Fibroblast of skin of right biceps (primary cell): ENCODE measurements at places on chromosomes 4 and X.

DNA sequence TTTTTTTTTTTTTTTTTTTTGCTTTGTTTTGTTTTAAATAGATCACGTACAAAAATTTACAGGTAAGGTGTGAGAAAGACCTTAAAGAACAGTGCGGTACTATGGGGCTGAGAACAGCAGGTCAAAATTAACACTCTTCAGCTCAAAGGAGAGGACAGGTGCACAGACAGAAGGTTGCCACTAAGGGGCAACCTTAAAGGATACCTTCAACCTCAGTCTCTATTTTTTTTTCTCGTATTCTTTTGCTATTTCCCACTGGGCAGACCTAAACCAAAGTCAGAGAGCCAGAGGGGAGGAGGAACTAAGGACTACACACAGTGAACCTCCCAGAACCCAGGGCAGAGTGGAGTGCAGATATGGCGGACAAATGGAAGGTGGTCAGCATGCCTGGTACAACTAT, 1984.3 kb upstream of the IGFBP7 start:
- no peak for DNase-seq

- peak; percentile 11 for DNase-seq
Measured at GRCh38 chr4:152956650-152957436, 20.7 kb downstream of the FHDC1 start.

GRCh38 chr4:181365671-181366070, 877.5 kb upstream of the TENM3 start:
- no peak for DNase-seq

GRCh38 chrX:123884809-123885408, 25.1 kb downstream of the XIAP start:
- peak; percentile 46 for DNase-seq

- DNase-seq = no peak
Measured at GRCh38 chrX:21982311-21982710, 41.8 kb downstream of the SMS start.

- no peak for DNase-seq
Measured at GRCh38 chr4:158805635-158806471, 37.0 kb downstream of the FNIP2 start.

DNA sequence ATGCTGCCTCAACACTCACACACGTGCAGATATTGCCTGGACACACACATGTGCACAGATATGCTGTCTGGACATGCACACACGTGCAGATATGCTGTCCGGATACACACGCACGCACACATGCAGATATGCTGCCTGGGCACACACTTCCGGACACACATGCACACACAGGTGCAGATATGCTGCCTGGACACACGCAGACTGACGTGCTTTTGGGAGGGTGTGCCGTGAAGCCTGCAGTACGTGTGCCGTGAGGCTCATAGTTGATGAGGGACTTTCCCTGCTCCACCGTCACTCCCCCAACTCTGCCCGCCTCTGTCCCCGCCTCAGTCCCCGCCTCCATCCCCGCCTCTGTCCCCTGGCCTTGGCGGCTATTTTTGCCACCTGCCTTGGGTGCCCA, 14.7 kb downstream of the FGFRL1 start:
- no peak for DNase-seq

GRCh38 chr4:178081896-178082295, 639.7 kb upstream of the AGA start:
- DNase-seq = peak; percentile 50

DNA sequence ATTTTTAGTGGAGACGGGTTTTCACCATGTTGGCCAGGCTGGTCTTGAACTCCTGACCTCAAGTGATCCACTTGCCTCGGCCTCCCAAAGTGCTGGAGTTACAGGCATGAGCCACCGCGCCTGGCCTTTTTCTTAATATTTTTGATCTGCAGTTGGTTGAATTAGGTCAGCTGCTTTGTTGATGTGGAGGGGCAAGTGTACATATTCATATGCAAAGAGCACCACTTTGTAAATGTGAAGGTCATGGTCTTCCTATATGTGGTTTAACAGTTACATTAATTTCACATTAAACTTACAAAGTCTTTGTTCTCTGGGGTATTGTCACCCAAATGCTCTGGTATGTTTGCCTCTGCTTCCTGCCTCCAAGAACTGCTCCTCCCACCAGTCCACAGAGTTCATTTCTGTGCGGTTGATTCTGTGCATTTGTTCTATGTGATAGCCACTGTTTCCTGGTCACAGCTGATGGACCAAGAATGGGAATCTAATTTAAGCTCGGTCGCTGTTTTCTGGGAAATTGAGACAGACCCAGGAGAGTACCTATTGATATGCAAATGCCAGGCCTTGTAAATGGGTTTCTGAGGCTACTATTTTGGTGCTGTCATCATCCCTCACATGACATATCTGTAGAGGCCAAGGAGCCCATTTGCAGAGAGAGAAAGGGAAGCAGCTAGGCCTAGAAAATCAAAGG, 26.9 kb upstream of the HPSE start:
- DNase-seq = no peak

DNA sequence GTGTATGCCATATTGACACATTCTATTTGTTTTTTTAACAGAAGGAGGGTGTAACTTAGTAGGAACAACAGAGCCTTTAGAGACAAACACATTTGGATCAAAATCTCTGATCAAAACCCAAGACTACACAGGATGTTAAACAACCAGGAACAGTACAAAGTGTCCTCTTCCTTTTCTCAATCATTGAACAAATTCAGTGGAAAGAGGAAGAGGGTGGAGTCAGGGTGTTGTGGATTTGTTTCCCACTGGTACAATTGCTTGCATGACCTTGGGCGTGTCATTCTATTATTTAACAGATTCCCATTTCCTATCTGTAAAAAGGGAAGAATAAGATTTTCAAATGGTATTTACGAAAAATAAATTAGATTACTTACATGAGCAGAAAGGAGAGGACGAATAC, 1162.8 kb upstream of the PRKX start:
- no peak for DNase-seq

- DNase-seq = peak; percentile 41
Measured at GRCh38 chrX:9249051-9249846, 215.3 kb upstream of the FAM9B start.

GRCh38 chr4:140168474-140168873, 14.5 kb upstream of the MAML3 start:
- peak; percentile 22 for DNase-seq

- no peak for DNase-seq
Measured at GRCh38 chr4:86775061-86775460, 74.1 kb downstream of the SLC10A6 start.

DNA sequence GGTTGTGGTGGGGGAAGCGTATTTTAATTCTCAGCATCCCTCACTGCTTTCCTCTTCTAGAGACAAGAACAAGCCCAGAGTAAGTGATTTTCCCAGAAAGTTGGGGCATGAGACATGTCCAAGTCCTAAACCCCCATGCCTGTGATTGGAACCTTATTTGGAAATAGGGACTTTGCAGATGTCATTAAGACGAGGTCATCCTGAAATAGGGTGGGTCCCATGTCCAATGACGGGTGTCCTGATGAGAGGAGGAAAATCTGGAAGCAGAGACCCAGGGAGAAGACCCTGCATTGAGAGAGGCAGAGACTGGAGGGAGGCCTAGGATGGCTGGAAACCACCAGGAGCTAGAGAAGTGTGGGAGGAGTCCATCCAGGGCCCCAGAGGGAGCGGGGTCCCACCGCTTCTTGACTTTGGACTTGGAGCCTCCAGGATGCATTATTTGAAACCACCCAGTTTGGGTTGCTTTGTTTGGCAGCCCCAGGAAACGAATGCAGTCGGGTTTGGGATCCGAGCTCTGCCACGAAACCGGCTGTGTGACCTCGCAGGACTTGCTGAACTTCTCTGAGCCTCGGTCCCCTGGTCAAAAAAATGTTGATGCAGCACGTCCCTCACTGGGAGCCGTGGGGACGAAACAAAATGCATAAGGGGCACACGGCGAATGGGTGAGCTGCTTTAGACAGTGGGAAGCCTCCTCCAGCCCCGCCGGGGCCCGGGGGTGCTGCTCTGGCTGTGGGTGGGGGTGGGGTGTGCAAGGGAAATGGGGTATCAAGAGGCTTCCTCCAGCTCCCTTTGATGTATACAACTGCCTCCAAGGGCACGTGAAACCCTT, 113.9 kb downstream of the CPZ start:
- peak; percentile 42 for DNase-seq

- no peak for DNase-seq
Measured at GRCh38 chr4:138090918-138091676, 151.1 kb downstream of the SLC7A11 start.

GRCh38 chr4:96317891-96318290, 478.0 kb downstream of the PDHA2 start:
- no peak for DNase-seq

GRCh38 chr4:17197070-17197469, 298.6 kb upstream of the LDB2 start:
- no peak for DNase-seq

DNA sequence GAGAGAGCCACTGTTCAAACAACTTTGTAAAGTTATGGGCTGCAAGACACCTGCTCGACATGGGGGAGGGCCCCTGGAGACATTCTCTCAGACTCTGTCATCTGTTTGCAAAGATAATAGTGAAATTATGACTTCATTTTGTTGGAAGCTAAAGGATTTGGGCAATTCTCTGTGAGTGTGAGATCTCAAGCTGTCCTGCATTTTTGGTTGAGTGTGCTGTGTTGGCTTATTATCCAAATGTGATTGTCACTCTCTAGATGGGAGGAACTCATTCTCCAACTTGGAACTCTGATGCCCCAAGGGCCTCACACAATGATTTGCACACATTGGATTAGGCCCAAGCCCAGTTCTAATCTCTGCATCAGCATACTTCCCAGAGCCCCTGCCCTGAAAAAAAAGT, 63.7 kb downstream of the STK32B start:
- DNase-seq = peak; percentile 64

DNA sequence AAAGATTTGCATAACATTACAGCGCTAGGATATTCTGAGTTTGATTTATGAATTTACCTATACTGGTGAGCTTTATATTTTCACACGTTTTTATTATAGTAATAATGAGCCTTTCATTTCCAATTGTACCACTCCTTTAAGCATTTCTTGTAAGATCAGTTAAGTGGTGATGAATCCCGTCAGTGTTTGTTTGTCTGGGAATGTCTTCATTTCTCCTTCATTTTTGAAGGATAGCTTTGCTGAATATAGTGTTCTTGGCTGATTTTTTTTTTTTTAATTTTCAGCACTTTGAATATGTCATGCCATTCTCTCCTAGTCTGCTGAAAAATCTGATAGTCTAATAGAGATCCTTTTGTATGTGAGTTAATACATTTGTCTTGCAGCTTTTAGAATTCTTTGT, 70.1 kb downstream of the IL15 start:
- no peak for DNase-seq

DNA sequence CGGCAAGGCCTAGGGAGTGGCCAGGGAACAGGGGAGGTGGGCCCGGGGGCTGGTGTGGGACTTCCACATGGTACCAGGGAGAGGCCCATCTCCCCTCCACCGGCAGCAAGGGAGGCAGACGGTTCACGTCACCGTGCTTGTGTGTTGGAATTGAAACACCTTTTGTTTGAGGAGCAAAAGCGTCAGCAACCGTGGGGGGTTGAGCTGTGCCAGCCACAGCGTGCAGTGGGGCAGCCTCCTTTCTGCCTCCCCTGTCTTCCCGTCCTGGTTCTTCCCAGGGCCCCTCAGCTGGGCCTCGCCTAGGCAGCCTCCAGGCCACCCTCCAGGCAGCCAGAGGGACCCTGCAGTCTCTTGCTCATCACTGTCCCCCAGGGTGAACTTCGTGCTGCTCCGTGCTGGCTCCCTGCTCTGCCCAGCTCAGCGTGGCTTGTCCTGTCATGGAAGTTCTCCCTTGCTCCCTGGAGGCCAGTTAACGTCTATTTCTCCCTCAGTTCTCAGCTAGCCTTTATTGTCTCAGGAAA, 32.1 kb upstream of the HGFAC start:
- DNase-seq = no peak

- DNase-seq = peak; percentile 60
Measured at GRCh38 chr4:7392438-7393421, 42.0 kb downstream of the PSAPL1 start.

DNA sequence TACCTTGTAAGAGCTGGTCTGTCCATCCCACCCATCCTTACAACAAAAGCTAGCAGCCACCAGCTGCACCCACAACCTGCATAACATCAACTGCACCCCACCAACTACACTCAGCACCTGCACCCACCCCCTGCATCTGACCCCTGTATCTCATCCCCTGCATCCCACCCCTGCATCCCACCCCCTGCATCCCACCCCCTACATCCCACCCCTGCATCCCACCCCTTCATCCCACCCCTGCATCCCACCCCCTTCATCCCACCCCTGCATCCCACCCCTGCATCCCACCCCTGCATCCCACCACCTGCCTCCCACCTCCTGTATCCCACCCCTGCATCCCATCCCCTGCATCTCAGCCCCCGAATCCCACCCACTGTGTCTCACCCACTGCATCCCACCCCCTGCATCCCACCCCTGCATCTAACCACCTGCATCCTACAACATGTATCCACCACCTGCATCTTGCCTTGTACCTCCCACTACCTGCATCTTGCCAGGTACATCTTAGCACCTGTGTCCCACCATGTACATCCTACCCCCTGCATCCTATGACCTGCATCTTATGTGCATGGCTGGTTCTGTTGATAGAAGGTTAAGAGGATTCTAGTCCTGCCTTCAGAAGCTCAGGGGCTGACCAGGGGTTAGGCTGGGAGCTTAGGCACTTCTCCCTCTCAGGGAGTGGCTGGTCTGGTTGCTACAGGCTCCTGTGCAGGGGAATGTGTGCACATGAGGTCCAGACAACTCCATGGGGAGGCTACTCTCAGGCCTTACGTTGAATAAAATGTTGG, 9.4 kb downstream of the TMEM271 start:
- DNase-seq = no peak

- peak; percentile 7 for DNase-seq
Measured at GRCh38 chrX:38717871-38718270, 83.4 kb upstream of the MID1IP1 start.

DNA sequence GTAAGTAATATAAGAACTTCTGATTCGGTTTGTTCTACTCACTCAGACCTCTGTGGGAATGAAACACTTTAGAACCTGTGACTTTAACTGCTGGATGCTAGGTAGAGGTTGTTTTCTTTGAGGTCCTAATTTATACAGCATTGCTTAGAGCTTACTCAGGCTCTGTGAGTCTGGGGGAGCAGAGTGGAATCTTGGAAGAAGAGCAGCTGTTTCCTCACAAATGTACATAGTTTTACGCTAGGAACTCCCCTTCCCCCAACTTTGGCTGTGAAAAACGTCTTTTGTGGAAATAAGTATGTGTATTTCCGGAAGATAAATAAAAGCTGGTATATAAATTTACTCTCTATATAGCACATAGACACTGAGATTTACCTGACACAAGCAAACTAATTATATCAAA, 141.4 kb downstream of the NAA11 start:
- no peak for DNase-seq

GRCh38 chr4:8328866-8329559, 59.5 kb downstream of the HTRA3 start:
- DNase-seq = no peak

DNA sequence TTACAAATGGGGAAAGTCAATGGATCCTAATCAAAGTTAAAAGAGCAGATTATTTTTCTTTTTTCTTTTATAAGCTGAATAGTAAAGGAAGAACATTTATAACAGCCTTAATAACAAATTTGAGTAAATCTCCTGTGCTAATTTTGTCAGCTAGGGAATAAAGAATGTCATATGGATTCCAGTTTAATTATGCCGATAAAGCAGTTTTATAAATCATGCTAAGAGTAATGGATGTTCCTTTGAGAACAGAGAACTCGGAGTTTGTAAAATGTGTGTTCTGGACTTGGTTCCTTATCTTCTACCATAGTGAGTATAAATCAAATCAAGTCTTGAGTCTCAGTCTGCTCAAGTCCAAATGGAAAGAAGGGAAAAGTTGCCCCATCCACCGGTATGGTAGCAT, 180.3 kb upstream of the FTHL17 start:
- DNase-seq = no peak
